ENCODE measurements at places on chromosomes 11 and 22.

DNA sequence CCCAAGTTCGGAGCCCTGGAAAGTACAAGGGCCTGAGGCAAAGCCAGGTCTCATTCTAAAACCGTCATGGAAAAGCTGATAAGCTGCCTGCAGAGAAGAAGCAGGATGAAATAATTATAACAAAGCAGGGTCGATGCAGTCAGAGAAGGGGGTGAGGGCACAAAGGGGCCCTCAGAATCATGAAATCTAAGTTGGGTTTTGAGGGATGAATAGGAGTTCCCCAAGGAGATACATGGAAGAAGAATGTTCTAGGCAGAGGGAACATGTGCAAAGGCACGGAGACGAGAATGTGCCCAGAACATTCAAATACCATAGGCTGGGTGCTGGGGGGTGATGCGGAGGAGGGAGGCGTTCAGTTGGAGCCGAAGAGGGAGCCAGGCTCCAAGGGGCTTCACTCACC lies 25.0 kb downstream of the IGLL1 start:
- DNase-seq, result no peak

DNA sequence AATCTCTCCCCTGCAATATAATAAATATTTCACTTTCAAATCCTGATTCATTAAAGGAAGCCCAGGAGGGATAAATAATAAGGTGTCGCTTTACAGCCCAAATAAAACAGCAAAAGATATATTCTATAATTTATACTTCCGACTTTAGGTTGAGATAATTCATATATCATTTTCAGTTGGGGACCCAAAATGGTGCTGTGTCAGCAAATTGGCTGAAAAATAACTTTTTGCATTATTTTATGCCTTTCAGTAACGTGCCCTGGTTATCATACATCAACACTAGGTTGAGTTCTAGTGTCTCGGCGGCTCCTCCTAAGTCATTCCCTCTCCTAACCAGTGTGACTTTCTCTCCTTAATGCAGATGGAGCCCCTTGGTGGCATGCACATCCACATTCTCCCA lies 278.2 kb downstream of the NXPE2 start:
- no peak for DNase-seq

- no peak for DNase-seq
These were observed 48.8 kb downstream of the SMCO4 start for GRCh38 chr11:93494357-93494756.

GRCh38 chr11:33624083-33624482 lies 76.5 kb downstream of the C11orf91 start:
- no peak for DNase-seq

DNA sequence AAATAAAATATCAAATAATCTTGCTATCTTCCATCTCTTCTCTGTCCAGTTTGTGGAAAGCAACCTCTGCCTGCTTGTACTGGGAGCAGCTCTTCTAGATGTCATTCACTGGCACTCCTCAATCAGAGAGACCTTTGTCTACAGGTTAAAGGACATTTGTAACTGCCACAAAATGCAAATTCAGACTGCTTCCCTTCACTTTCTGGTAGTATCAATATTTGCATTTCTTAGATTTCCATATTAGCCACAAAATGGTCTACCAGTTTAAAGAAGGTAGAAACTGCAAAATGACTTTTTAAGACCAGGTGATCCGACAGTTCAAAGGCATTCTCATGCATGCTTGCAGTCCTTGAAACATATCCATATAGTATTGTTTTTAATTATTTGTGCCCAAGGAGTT lies 51.7 kb upstream of the RCN1 start:
- DNase-seq, result no peak

DNA sequence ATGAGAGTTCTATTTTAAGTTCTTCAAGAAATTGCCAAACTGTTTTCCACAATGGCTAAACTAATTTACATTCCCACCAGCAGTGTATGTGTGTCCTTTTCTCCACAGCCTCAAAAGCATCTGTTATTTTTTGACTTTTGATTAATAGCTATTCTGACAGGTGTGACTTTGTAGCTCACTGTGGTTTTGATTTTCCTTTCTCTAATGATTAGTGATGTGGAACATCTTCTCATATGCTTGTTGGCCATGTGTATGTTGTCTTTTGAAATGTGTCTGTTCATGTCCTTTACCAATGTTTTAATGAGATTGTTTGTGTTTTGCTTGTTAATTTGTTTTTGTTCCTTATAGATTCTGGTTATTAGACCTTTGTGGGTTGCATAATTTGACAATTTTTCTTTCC lies 18.0 kb upstream of the RAB38 start:
- no peak for DNase-seq

GRCh38 chr22:19610518-19611253 lies 86.5 kb upstream of the CLDN5 start:
- no peak for DNase-seq

GRCh38 chr11:19294444-19294843 lies 53.7 kb upstream of the E2F8 start:
- no peak for DNase-seq

DNA sequence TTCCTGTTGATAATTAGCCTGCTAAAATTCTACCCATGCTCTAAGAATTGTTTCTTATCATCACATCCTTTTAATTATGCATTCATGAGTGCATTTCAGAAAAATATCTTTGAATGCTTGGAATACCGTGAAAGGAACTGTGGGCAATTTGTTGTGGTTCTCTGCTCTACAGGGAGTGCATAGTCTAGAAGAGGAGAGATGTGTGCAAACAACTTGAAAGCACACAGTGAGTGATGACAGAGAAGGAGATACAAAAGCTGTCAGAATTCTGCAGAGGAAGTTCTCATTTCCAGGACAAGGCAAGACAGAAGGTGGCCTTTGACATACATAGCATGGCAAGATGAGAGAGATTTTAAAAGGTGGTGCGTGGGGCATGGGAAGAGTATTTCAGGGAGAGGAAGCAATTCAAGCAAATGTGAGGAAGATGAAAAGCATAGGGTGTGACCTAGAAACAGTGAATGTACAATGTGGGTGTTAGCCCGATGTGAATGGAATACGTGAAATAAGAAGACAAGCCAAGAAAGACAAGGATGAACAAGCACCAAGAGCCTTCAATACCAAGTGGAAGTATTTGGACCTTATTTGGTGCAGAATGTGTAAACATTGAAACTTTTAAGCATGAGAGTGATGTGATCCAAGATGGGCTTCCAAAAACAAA lies 5.0 kb downstream of the MMP8 start:
- no peak for DNase-seq

- DNase-seq, result no peak
These were observed 57.1 kb downstream of the CASP12 start for GRCh38 chr11:104841185-104841584.

- no peak for DNase-seq
These were observed 12.3 kb upstream of the ASRGL1 start for GRCh38 chr11:62324731-62325556.

DNA sequence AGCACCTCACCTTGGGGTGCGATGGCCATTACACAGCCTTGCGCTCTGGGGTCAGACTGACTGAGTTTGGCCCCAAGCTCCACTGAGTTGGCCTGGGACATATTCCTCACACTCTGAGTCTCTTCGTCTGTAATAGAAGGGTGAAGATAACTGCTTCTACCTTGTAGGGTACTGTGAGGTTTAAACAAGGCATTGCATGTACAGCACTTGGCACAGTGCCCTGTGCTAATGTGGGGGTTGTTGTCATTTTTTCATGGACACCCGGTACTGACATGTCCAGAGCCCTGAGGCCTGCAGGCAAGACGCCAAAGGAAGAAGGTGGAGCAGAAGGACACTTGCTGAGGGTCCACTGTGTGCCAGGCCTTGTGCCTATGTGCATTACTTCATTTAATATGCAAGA lies 50.7 kb downstream of the OTOG start:
- DNase-seq, result no peak
